ENCODE measurements at places on chromosomes 6 and 20.

- no peak for DNase-seq
These were observed 200.3 kb downstream of the EPM2A start for GRCh38 chr6:145534989-145535388.

DNA sequence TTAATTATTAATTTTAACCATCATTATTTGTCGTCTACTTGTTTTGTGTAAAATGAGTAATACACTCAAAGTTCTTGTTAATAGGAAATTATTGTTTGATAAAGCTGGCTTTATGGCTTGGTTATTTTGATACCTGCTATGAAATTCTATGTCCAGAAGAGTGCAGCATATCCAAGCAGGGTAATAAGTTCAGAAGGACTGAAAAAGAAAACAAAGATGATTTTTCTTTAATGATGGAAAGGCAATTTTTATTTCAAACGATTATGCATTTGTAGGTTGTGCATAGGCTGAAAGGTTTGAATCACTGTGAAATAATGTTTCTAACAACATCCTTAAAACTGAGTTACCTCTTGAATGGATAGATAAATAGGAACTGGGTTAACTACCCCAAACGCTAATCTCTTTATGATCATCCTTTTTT lies 1.4 kb upstream of the MAN1A1 start:
- DNase-seq: no peak

GRCh38 chr6:39839445-39839844 lies 47.3 kb downstream of the DAAM2 start:
- no peak for DNase-seq

DNA sequence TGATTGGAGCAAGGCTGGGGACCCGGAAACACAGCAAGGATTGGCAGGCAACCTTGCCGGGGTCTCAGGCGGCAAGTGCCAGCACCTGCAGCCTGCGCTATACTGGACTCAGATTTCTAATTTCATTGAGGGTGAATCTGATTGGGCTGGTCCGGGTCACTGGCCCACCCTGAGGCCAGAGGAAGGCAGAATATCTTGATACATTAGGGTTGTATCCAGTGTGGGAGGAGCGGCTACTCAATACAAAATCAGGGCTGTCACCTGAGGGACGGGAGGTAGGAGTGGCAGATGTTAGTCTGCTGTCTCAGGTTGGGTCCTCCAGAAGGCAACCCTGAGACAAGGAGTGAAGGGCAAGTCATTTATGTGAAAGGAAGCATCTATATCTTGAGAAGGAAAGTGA lies 40.7 kb downstream of the BFSP1 start:
- DNase-seq: no peak

GRCh38 chr6:170198298-170198697 lies 92.6 kb downstream of the DLL1 start:
- no peak for DNase-seq

DNA sequence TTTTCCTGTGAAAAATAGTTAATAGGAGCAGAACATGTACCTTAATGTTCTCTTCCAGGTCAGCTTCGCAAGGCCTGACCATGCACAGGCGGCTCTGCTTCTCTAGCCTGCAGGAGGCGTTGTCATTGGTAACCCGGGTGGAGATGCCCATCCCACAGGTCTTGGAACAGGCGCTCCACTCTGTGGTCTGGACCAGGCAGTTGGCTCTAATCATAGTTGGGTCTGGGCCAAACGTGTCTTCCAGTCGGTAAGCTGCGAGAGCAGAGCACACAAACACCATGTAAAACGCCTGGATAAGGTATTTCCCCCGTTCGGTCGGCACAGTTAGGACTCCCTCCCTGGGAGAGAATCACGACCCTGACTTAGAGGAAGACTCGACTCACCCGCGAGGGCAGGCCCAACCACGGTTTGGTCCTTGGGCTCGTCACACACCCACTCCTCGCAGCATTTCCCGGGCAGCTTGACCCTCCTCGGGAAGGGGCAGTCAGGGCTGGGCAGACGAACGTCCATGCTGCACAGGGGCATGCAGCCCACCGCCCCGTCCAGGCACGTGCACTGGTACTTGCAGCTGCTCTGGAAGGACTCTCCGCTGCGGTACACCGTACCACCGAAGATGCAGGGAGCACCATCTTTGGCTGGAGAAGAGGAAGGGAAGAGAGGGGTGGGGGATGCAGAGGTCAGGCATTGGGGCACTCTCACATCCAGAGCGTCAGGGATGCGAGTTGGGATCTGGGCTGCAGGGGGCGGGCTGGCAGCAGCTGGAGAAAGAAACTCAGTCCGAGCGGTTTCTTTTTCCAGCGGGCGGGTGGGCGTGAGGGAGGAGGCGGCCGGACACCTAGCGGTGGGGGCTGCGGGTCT lies 1.0 kb downstream of the CCN2 start:
- no peak for DNase-seq

GRCh38 chr6:160272707-160273106 lies 14.1 kb upstream of the SLC22A2 start:
- DNase-seq: no peak

GRCh38 chr6:135088281-135088680 lies 33.7 kb upstream of the HBS1L start:
- DNase-seq: no peak

GRCh38 chr6:105275542-105275941 lies 95.7 kb upstream of the POPDC3 start:
- no peak for DNase-seq

GRCh38 chr6:105459864-105460263 lies 57.0 kb upstream of the PREP start:
- DNase-seq: no peak

Data from activated CD8-positive, alpha-beta memory T cell treated with anti-CD3 and anti-CD28 coated beads for 48 hours (primary cell).